ENCODE measurements at places on chromosomes 6 and 20.

DNA sequence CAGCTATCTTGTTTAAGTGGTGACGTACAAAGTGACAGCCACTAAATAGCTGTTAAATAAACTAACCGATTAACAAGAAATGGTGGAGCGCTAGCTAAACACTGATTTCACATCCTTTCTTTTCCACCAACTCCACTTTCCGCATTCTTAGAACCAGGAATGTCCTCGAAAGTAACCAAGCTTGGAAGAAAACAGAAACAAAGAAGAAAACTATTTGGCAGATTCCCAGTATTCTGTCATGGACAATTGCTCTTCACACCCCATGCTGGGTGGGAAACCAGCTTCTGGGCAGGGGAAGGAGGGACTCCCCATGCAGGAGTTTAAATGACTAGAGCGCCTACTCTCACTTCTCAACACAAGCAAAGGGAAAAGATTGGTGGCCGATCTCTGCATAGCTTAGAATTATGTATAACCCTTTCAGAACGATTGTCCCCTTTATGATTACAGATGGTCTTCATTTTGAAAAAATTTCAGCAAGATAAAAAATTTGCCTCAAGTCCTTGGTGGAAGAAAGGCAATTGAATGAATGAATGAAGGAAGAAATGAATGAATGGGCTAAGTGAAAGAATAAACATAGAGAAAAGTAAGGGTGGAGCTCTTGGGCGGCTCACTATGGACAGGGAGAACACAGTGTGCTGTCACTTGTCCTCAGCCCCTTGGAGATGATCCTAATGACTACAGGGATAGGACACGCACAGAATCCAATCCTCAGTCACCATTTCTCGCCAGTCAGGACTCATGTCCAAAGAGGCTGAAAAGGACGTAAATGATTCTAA, 148.7 kb upstream of the NEDD9 start:
- no peak for DNase-seq

- no peak for DNase-seq
Measured at GRCh38 chr6:118770835-118771234, 119.4 kb upstream of the CEP85L start.

- no peak for DNase-seq
Measured at GRCh38 chr6:111552958-111553357, 52.7 kb downstream of the TRAF3IP2 start.

- DNase-seq = peak; percentile 28
Measured at GRCh38 chr6:2542858-2543218, 207.9 kb downstream of the MYLK4 start.

GRCh38 chr6:18016133-18016532, 28.7 kb upstream of the KIF13A start:
- DNase-seq = no peak

DNA sequence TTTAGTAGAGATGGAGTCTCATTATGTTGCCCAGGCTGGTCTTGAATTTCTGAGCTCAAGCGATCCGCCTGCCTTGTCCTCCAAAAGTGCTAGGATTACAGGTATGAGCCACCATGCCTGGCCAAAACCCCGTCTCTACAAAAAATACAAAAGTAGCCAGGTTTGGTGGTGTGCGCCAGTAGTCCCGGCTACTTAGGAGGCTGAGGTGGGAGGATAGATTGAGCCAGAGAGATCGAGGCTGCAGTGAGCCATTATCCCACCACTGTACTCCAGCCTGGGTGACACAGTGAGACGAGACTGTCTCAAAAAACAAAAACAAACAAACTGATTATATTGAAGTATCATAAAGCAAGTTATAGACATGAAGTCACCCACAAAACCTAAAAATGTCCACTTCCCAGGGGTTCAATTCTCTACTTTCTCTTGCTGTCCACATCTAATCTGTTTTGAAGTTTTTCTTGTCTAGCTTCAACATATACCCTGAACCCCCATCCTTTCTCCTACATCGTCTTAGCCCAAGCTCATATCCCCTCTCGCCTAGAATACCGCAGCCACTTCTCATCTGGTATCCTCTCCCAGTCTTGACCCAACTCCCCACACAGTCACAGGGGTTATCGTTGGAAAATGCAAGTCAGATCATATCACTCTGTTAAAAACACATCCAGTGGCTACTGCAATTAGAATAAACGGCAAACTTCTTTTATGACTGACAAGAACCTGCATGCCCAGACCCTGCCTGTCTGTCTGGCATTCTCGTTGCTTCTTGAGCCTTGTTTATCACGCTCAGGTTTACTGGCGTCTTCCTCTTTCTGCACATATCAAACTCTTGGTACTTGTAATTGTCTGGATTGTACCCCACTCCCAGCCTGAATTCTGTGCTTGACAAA, 20.1 kb upstream of the NCOA3 start:
- no peak for DNase-seq

- no peak for DNase-seq
Measured at GRCh38 chr6:46888031-46888430, 33.7 kb downstream of the ADGRF5 start.

GRCh38 chr6:43904311-43905123, 134.5 kb downstream of the VEGFA start:
- no peak for DNase-seq

DNA sequence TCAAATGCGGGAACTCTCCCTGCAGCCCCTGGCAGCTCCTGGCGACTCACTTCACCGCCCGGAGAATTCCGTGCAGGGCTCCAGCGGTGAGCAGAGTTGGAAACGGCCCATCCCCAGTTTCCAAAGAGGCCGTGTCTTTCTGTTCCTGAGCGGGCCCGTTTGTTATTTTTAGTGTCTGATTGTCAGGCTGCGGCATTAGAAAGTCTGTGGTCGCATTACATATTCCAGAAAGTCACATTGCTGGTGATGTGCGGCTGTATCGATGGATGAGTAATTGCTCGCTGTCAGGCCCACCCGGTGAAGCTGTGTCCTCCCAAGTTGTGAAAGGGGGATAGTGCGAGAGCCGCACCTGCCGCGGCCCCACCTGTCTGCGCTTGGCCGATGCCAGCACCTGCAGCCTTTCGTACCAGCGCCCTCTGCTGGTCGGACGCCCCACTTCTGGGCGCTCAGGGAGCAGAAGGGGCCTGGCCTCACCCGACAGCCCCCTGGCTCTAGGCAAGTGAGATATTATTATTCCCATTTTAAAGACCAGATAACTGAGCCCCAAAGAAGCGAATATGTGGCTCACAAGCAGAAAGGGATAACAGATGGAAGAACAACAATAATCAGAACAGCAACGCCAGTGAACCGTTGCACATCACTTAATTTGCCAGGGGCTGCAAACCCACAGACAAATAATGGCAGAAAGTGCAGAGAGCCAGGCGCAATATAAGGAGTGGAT, 244.9 kb downstream of the TSHZ2 start:
- peak; percentile 73 for DNase-seq

- DNase-seq = no peak
Measured at GRCh38 chr6:23224540-23224939, 655.2 kb downstream of the HDGFL1 start.

- no peak for DNase-seq
Measured at GRCh38 chr6:71317441-71317840, 28.8 kb downstream of the OGFRL1 start.

DNA sequence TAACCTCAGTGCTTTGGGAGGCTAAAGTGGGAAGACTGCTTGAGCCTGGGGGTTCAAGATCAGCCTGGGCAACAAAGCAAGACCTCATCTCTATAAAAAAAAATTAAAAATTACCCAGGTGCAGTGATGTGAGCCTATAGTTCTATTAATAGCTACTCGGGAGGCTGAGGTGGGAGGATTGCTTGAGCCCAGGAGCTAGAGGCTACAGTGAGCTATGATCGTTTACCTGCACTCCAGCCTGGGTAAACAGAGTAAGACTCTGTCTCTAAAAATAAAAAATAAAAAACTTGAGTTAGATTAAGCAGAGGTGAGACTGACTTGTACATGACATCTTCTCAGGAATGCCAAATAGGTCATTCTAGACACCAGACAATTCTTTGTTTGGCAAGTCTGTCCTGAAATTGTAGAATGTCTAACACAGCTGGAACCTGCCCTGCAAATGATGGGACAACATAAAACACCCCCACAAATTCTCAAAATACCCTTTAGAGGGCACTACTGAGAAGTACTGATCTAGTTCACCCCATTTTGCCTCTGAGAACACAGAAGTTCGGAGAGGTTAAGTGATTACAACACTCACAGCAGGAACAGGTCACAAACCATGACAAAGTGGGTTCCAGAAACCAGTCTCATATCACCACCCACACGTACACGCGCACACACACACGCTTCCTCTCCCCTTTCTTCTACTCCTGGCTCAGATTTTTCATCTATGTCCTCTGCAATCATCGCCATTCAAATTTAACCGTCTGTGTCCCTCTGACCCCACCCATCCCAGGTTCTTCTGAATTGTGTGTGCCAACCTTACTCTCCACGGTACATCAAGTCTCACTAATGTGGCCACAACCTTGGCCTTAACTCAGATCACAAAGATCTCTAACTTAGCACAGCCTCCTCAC, 38.3 kb downstream of the ARHGAP18 start:
- DNase-seq = peak; percentile 75

- DNase-seq = no peak
Measured at GRCh38 chr6:90790058-90790457, 203.2 kb upstream of the MAP3K7 start.

GRCh38 chr6:82861121-82861520, 204.5 kb downstream of the UBE3D start:
- no peak for DNase-seq

GRCh38 chr6:166830185-166830890, 126.0 kb downstream of the RNASET2 start:
- peak; percentile 80 for DNase-seq

GRCh38 chr6:99356641-99357040, 7.2 kb upstream of the FAXC start:
- DNase-seq = no peak

DNA sequence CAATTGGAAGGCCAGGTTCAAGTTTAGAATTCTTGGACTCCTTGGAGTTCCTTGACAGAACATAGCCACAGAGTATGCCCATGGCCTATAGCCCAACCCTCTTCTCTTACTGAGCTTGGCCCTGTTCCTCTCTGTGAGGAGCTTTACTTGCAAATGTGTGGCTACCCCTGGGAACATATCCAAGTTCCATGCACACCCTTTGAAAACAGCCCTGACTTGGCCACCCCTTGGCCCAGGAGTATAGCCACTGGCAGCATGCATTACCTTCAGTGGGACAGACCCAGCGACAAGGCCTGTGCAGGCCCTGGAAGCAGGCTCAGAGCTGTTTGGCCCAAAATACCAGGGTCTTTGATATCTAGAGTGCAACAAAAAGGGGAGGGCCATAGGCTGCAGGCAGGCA, 19.5 kb upstream of the MAS1 start:
- no peak for DNase-seq

- no peak for DNase-seq
Measured at GRCh38 chr20:22717466-22717865, 133.1 kb upstream of the FOXA2 start.

GRCh38 chr20:53712212-53712977, 118.8 kb upstream of the ZNF217 start:
- DNase-seq = no peak

DNA sequence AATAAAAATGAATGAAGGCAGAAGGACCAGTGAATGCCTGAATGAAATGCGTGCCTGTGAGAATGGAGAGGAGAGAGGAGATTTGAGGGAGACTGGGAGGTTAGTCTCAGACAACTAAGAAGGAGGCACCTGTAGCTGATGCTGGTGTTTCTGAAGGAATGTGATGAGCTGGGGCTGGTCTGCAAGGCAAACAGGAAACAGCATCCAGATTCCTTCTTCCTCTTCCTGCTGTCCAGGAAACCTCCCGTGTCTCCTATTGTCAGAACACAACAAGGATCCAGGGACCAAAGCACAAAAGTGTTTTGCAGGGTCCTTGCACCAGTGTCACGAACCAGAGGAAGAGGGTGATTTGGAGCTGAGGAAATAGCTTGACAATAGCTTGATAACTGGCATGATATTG, 50.4 kb upstream of the TAB2 start:
- DNase-seq = no peak

DNA sequence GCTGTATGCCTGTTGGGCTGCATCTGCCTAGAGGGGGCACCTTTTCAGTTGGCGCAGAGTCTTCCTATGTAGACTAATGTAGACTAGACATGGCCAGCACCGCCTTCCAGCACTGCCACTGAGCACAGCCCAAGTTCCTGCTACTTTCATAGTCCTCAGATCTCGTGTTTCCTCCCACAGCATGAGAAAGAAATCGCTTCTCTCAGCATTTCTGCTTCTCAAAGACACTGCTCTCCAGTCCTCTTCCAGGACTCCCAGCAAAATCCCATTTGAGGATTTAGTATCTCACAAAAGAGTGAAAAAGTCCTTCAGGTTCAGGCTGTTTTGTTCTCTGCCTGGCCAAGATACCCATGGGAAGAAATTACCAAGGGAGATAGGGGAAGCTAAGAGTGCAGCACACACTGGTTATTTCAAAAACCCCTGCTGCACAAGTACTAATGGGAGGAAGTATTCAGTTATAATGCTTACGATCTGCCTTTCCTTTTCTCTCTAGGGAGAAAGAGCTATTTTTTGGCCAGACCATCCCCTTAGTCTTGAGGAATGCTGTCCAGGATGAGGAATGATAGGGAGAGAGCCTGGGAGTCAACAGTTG, 35.7 kb downstream of the OGFRL1 start:
- no peak for DNase-seq

DNA sequence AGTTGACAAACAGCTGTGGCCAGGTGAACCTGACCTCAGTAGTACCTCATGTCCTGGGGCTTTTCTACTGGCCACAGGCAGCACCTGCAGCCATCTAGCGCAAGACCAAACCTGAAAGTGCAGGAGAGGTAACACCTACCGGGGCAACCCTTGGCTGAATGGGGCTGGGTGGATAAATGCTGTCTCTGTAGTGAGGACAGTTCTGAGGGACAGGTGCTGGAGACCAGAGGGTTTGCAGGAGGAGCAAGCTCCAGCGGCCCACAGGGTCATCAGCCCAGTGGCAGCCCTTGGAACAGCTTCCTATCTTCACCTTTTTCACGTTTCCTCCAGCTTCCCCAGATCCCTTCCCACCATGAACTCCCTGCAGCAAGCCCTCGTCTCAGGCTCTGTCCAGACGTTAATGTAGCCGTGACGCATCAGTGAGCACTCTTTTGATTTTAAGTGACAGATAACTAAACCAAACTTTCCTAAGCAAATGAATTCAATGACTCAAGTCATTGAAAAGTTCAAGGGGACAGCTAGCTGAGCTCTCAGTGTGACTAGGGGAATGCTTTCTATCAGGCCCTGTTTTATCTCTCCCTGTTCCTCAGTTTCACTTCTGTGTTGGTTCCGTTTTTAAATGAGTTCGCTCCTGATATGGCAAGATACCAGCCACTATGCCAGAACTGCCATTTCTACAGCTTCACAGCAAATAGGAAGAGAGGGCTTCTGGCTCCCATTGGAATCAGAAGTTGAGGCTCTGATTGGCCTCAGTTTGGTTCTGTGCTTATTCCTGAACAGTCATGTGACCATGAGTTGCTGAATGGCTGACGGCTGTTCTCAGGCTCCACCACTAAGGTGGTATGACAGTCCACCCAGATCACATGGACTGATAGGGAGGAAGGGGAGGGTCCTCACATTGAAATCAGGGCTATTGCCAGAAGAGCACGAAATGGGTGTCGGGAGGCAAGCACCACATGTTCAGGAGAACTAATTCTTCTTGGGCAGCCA, 12.1 kb upstream of the PFDN4 start:
- DNase-seq = no peak
